ENCODE measurements at places on chromosomes 1 and 21.

- DNase-seq = no peak
Observed at GRCh38 chr1:21857840-21858670, 46.0 kb downstream of the LDLRAD2 start.

GRCh38 chr21:37452227-37452626 is 85.7 kb downstream of the DYRK1A start:
- peak; percentile 84 for DNase-seq

GRCh38 chr1:26285366-26286063 is 5.6 kb downstream of the SH3BGRL3 start:
- no peak for DNase-seq

- peak; percentile 99 for DNase-seq
Observed at GRCh38 chr1:16904560-16905109, 8.9 kb downstream of the RNU1-2 start.

- DNase-seq = peak; percentile 56
Observed at GRCh38 chr1:11134251-11134897, 34.7 kb upstream of the EXOSC10 start.

GRCh38 chr1:230194525-230194924 is 127.5 kb downstream of the GALNT2 start:
- DNase-seq = no peak

DNA sequence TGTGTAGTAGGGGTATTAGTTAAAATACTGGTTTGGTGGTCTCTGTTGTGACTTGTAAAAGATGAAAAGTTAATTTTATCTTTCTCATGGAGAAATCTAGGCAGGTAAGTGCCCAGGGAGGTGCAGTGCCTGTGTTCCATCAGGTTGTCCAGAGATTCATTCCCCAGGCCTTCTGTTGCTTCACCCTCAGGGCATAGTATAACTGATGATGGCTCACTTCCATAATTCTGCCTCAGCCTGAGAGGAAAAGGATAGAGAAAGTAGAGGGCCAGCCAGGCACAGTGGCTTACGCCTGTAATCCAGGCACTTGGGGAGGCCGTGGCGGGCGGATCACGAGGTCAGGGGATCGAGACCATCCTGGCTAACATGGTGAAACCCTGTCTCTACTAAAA is 153.9 kb downstream of the FMN2 start:
- DNase-seq = peak; percentile 67

DNA sequence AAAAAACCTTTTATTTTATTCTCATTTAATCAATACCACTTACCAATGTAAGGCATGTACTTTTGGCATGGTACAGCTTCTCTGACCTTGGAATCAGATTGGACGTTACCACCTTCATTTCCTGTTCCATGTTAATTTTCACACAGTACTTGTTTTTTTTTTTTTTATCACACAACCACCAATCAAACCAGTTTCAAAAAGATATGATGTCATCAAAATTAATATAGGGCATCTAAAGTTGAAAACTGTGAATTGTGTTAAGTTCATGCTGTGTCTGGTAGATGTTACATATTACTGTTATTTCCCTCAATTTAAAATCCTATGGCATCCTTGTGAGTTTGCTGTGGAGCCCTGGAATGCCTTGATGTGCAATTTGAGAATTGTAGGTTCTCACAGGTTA is 85.1 kb downstream of the NPHS2 start:
- DNase-seq = no peak

GRCh38 chr1:216600730-216601609 is 122.3 kb downstream of the ESRRG start:
- peak; percentile 57 for DNase-seq

- no peak for DNase-seq
Observed at GRCh38 chr1:201487742-201488141, 18.8 kb upstream of the PHLDA3 start.

DNA sequence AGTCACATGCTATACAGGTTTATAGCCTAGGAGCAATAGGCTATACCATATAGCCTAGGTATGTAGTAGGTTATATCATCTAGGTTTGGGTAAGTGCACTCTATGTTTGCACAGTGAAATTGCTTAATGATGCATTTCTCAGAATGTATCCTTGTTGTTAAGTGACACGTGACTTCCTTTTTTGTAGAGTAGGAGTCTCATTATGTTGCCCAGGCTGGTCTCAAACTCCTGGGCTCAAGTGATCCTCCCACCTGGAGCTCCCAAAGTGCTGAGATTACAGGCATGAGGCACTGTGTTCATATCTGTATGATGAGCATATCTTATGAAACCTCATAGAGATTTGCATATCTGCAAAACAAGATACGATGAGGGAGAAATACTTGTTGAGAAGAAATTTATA is 13.8 kb upstream of the ABCB10 start:
- DNase-seq = no peak

DNA sequence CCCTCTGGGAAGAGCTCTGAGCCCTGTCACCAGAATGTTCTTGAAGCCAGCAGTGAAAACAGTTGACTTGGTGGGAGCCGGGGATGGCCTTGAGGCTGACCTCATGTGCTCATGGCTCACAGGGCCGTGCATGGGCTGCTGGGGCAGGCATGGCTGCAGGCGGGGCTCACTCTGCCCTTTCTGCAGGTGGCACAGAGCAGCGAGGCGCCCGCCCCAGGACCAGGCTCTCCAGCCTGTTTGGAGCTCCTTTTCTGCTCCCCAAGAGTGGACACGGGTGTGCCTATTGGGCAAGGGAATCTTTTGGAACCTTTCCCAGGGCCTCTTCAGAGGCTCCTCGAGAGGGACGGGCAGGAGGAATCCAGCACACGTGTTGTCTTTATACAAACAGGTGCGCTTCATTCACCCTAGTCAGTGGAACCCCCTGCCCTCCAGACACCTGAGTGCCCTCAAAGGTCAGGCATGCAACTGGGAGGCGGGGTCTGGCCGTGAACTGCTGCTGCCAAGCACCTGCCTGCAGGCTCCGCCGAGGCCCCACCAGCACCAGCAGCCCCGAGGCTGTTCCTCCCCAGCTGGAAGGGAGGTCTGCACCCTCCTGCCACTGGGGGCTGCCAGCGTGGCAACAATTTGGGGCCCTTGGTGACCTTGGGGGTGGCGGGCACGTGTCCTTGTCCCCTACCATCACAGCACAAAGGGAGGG is 2.6 kb upstream of the TTC34 start:
- no peak for DNase-seq

DNA sequence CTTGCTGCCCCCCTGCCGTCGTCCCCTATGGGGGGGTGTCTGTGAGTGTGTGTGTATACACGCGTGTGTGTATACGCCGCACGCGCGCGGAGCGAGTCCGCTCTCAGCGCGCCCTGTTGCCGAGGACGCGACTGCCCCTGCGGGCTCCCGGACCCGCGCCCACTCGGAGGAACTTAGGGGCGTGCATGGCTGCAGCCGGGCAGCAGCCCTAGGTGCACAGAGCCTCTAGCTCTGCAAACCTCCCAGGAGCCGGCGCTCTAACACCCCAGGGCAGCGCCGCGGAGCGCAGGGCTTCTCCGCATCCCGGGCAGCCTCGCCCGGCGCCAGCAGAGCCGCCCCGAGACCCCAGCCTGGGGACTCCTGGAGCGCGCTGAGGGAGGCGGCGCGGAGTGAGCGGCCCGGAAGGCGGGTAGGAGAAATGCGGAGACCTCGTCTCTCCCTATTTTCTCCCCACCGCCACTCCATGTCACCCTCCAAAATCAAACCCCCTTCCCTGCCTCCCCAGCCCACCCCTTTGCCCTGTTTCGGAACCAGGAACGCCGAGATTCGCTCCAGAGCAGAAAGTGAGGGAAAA is 574 bp downstream of the ITPKB start:
- DNase-seq = no peak

- DNase-seq = no peak
Observed at GRCh38 chr1:15326691-15327588, 79.9 kb downstream of the FHAD1 start.

DNA sequence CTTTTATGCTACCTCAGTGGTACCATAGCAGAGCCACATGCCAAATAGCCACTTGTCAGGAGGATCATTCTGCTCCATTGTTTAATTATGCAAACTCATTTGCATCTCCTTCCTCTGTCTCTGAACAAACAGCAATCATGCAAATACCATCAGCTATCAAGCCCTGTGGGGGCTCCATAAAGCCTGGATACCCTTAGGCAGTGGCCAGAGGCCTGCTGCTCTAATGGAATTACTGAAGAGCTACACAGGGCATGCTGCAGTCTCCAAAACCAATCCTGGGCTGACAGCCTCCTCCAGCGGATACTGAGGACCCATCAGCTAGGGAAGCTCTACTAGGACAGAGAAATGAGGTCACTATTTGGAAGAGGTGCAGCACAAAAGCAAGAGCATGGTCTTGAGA is 376.3 kb downstream of the KCNH1 start:
- no peak for DNase-seq

GRCh38 chr1:211589782-211590721 is 11.1 kb upstream of the SLC30A1 start:
- DNase-seq = no peak

DNA sequence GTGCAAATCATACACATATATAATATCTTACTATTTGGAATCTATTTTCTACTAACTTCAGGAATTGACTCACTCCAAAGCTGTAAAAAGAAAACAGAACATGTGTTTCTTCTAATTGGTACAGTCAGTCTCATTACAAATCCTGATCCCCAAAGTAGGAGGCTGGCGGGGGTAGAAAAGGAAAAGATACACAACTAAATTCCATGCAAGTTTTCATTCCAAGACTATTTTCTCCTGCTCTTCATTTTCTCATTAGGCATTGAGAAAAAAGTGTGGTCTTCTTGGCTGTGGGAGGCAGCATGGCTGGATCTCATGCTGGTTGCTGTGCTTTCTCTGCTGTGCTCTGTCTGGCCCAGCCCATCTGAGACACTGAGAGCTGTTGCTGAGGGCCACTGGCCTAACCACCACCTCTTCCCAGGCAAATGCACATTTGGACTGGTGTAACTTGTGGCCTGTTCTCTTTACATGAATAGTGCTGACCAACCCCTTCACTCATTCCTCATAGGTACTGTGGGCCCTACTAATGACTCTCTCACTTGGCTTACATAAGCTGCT is 1107.5 kb upstream of the B3GALT2 start:
- no peak for DNase-seq

GRCh38 chr1:172658871-172659453 is at the start of gene FASLG:
Gene FASLG, plus strand, starts transcription at chr1:172659103. Its CDS starts 99 bp downstream, at chr1:172659202.
- no peak for DNase-seq

DNA sequence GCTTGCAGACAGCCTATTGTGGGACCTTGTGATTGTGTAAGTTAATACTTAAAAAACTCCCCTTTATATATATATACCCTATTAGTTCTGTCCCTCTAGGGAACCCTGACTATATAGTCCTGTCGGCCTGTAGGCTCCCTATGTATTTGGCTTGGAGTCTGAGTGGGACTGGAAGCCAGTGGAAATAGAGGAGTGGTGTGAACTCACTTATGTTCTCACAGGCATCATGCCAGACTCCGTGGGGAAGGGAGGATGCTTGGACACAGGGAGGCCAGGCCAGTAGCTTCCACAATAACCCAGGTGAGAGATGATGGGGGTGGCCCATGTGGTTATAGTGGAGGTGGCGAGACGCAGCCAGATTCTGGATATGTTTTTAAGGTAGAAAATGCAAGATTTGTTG is 136.7 kb upstream of the SYT6 start:
- DNase-seq = no peak

GRCh38 chr21:18468790-18469189 is 65.2 kb upstream of the TMPRSS15 start:
- no peak for DNase-seq

- DNase-seq = no peak
Observed at GRCh38 chr21:41754479-41754891, 12.4 kb downstream of the RIPK4 start.

- DNase-seq = no peak
Observed at GRCh38 chr1:186899577-186899976, 70.8 kb downstream of the PLA2G4A start.
